ENCODE measurements at places on chromosomes 5 and 9.

- DNase-seq = no peak
These were observed 467 bp upstream of the SMIM32 start for GRCh38 chr5:136193322-136193935.

DNA sequence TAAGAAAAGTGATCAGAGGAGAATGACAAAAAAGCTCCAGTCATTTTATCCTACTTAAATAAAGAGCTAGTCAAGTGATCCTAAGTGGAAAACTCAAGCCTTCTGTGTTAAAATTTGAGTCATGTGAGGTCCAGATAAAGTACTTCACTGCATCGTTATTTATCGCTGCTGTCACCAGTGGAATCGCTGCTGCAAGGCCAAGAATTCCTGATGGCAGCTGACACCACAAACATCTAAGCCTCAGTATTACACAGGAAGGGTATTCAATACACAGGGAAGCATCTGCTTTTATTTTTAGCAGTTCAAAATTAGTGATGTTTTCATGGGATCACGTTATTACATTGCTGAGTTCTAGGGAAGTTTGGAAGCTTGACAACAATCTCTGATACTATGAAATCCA, 190.3 kb downstream of the GOLPH3 start:
- no peak for DNase-seq

DNA sequence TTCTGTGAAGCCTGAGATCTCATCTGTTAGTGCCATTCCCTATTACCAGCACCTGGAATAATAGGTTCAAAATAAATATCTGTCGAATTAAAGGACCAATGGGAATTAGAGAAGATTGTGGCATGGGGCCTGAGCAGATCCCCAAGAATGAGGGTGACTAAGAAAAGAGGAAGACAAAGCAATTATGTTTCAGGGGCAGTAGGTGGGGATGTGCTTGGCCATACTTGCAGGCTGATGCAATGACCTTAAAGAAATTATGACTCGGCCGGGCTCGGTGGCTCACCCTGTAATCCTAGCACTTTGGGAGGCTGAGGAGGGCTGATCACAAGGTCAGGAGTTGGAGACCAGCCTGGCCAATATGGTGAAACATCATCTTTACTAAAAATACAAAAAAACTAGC, 562.8 kb downstream of the PTPRD start:
- no peak for DNase-seq

- DNase-seq = no peak
These were observed 4.3 kb downstream of the FAM174A start for GRCh38 chr5:100539519-100539918.

- DNase-seq = no peak
These were observed 73.2 kb upstream of the EPB41L4A start for GRCh38 chr5:112492291-112492690.

- DNase-seq = no peak
These were observed 299.8 kb downstream of the TLE1 start for GRCh38 chr9:81389569-81389993.

GRCh38 chr9:113493203-113493520, 29.6 kb downstream of the RGS3 start:
- no peak for DNase-seq

DNA sequence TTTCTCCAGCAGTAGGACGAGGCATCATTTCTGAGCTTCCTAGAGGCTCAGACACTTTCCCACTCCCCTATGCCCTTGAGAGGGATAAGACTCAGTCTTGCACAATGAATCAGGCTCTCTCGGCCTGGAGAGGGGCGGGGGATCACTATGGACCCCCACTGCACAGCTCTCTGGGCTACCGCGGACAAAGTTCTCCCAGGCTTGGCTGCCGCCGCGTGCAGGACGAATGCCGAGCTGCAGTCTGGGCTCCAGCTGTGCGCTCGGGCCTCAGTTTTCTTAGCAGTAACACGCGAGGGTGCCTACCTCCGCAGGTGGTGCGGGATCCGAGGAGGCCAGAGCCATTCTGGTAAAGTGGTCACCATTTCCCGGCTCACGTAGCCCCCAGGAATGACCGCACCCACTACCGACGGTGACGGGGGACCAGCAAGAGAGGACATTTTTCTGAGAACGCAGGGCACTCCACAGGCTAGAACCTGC, 3.4 kb upstream of the MYORG start:
- DNase-seq = no peak

- no peak for DNase-seq
These were observed 35.1 kb downstream of the EXOSC2 start for GRCh38 chr9:130728721-130729120.

DNA sequence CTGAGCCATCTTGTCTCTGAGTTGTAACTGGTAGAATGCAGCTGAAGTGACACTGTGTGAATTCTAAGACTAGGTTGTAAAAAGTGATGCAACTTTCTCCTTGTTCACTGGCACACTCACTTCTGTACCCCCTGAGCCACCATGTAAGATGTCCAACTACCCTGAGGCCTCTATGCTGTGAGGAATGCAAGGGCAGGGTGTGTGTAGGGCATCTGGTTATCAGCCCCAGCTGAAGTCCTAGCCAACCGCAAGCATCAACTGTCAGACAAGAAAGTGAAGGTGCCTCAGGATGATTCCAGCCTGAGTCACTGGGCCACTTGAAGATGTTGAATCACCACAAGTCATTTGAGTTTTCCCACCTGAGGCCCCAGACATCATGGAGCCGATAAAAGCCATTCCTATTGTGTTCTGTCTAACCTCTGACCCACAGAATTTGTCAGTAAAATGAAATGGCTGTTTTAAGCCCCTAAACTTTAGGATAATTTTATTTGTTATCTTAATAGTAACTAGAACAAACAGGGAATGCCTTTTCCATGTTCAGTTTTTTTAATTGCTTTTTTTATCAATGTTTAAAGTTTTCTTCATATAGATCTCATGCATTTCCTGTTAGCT, 18.7 kb upstream of the RHOBTB3 start:
- DNase-seq = no peak

DNA sequence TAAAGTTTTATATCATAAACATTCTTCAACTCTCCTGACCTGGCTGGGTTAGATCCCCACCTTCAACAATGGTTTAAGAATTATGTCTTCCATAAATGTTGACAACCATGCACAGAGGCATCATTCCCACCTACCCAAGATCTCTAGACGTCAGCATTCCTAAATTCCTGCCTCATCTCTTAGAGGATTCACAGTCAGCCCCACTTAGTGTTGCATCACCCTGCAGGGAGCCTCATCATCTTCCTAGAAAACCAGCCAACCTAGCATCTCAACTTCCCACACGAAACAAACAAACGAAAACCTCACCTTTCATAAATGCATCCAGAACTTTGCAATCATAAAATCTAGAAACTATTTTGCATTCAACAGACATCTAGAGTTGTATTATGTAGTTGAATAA, 816.1 kb upstream of the C9orf72 start:
- DNase-seq = no peak

DNA sequence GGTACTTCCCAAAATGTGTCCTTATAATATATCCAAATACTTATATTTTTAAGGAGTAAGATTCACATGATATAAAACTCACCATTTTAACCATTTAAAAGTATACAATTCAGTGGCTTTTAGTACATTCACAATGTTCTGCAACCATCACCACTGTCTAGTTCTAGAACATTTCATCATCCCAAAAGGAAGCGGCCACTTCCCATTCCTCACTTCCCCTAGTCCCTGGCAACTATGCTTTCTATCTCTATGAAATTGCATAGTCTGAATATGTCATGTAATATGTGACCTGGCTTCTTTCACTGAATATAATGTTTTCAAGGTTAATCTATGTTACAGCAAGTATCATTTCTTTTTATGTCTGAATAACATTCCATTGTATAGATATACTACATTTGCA, 615.1 kb upstream of the SGCD start:
- no peak for DNase-seq

DNA sequence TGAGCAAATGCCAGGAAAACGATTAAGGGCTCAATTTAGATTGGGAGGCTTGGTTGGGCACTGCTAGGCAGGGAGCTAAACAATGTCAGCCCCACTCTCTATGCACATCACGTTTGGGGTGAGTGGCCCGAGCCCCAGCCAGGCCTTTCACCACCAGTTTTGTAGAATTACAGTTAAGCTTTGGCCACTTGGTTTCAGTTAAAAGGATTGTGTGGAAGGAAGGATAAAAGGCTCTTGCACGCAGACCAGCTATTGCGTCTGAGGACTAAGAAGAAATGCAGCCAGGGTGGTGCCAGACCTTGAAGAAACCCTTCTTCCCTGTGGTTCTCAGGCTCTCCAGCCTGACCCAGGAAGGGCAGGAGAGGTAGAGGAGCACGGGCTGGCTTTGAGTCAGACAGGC, 125.3 kb upstream of the SLC44A1 start:
- no peak for DNase-seq

DNA sequence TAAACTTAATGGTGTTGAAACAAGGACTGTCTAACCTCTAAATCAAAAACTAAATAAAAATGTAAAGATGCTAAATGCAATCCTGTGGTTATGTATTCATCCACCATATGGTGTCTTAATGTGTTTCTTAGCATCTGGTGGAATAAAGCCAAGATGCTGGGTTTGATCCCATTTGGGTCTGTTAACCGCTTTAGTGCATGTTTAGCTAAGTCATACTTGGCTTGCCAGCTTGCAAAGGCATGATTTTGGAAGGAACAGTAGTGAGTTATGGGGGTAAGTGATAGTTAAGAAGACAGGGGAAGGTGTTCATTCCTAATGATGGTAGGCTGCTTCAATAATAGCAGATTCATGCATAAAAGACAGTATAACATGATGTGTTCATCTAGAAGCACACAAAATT, 139.0 kb upstream of the SLC27A6 start:
- no peak for DNase-seq

DNA sequence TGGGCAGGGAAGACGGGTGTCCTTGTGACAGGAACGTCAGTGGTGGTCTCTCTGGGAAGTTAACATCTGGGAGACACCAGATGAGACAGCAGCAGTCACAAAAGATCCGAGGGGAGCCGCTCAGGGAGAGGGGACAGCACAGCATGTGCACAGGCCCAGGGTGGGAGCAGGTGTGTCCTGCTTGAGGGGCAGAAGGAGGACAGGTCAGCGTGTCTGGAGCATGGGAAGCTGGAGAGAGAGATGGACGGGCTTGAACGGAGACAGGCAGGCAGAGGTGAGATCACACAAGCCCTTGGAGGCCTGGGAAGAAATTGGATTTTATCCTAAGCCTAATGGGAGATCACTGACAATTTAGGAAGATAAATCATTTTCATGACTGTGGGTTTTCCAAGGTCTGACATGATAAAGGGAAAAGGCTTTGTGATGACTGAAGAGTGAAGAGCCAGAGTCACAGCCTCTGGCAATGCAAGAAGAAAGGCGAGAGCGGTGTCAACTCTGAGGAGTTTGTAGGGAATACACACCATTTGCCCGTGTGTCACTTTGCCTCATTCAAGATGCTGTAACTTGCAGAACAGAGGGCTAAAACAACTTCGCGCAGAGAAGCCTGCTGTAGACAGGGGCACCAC, 88.3 kb downstream of the FSTL4 start:
- DNase-seq = no peak

- DNase-seq = no peak
These were observed 191.0 kb downstream of the TARS1 start for GRCh38 chr5:33631786-33632185.

- DNase-seq = peak; percentile 12
These were observed 124.6 kb downstream of the GPBP1 start for GRCh38 chr5:57298295-57298984.

DNA sequence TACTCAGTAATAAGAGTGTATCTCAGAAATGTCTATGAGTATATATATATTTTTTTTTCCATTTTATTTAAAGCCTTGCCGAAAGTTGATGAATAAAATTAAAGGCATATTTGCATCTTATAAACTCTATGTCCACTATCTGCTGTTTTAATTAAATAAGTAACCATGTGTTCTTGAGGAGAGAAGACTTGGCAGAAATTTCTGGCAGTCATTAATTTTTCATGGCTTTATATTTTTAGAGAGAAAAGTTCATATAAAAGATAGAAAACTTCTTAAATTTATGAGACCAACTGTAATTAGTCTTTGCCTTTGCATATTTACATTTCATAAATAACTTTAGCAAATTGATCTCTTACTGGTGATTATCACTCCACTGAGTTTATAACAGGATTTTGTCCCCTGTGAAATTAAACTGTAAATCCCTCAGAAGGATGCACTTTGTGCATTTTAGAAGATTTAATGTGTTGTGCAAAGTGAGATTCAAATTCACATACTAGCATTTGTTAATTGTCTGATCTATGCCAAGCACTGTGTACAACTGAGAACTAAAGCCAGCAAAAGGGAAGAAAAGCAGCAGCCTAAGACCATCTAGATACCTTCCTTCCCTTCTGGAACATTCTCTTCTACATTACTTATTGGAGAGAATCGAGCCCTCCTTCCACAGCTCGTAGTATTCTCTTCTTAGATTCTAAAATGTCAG, 108.7 kb downstream of the SNCAIP start:
- DNase-seq = no peak
